Neural progenitor cell (in vitro differentiated cells): ENCODE measurements at places on chromosomes 13 and 19. TPM values are rescaled to one million over a fixed set of nuclear protein-coding genes. Genes with fewer than 3 reads are reported as not detected.

GRCh38 chr13:96002322-96003131, 50.7 kb downstream of the UGGT2 start:
- DNase-seq: no peak

The ANGPTL8 gene
- total RNA-seq: not detected in 2 replicates

- peak; percentile 98 for DNase-seq
Measured at GRCh38 chr19:46296722-46297461, at the start of gene HIF3A. HIF3A (plus strand) TSS chr19:46297042; CDS start chr19:46297077, 35 bp downstream.

DNA sequence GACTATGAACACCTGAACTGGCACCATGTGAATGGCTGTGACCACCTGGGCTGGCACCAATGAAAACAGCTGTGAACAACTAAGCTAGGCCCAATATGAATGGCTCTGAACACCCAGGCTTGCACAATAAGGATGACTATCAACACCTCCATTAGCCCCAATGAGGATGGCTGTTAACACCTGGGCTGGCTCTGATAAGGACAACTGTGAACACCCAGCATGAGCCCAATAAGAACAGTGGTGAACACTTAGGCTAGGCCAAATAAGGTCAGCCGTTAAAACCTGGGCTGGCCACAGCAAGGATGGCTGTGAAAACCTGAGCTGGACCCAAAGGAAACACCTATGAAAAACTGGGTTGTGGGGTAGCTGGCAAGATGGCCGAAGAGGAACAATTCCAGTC, 1163.1 kb downstream of the UQCRFS1 start:
- no peak for DNase-seq

The DAND5 gene
- 0.06 and 0.07 TPM in 2 replicates for total RNA-seq
